ENCODE measurements at places on chromosomes 16 and 17.
A peak's percentile ranks its signal among the peaks of the same experiment; 100 is the strongest.

GRCh38 chr17:79707931-79708891 is 22.5 kb upstream of the ENPP7 start:
- peak; percentile 61 for DNase-seq

DNA sequence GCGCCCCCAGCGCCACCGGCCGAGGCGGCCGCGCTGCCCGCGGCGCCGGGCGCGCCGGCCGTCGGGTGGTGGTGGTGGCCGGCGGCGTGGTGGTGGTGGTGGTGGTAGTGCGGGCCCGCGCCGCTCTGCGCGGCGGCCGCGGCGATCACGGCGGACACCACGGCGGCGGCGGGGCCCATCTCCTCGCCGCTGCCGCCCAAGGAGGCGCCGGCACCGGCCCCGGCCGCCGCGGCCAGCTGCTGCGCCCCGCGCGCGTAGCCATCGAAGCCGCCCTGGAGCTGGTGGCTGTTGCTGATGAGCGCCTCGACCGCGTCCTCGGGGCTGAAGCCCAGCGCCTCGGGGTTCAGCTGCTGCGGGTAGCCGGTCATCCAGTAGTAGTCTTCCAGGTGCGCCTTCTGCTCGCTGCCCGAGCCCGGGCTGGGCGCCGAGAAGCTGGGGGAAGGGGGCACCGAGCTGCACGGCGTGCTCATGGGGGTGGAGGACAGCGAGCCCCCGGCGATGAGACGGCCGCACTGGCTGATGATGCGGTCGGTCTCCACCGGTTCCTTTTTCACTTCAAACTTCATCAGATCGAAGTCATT is 1.2 kb downstream of the MAF start:
- peak; percentile 43 for DNase-seq

GRCh38 chr17:76685366-76685765 is 25.4 kb downstream of the MXRA7 start:
- DNase-seq, result no peak

- DNase-seq, result no peak
Measured at GRCh38 chr17:74687886-74688285, 24.8 kb downstream of the CD300LF start.

- DNase-seq, result peak; percentile 23
Measured at GRCh38 chr16:11389083-11389482, 43.8 kb downstream of the RMI2 start.

DNA sequence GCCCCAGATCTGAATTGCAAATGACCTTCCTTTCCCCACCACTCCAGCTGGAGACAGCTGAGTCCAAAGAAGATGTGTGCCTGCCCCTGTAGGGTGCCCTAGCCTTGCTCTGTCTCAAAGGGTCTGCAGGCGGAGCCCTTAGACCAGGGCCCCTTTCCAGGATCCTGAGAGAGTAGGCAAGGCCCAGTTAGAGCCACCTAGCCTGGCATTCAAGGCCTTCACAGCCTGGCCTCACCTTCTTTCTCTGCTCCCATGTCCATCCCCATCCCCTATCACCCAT is 66.6 kb upstream of the LHX1 start:
- DNase-seq, result no peak

DNA sequence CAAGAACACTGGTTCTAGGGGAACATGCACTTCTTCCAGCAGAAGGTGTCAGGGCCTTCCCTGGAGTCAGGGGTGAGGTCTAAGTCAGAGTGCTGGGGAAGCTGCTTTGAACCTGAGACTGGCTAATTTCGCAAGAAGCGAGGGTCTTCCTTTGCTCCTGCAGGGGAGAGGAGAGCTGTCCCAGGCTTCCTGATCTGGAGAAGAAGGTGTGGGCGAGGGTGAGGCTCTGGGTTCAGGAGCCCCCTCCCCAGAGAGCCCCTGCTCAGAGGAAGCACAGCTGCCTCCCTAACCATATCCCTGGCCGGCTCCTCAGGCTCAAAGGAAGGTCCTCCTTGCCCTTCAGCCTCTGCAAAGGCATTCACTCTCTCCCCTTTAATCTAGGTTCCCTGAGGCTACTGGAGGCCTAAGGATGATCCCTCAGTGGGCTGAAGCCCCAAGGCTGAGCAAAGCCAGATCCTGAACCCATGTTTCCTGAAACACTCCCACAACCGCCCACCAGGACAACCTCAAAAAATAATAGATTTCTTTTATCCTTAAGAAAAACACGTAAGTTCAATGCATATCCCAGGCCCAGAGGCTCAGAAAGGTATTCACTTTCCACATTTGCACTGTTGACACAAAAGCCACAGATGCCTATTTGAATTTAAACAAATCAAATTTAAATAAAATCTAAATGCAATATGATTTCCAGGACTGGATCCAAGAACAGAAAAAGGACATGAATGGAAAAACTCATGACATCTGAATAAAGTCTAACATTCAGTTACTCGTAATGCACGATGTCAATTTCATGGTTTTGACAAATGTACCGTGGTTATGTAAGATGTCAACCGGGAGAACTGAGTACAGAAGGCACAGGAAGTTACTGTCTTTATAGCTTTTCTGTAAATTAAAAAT is 71.5 kb upstream of the RCVRN start:
- no peak for DNase-seq

DNA sequence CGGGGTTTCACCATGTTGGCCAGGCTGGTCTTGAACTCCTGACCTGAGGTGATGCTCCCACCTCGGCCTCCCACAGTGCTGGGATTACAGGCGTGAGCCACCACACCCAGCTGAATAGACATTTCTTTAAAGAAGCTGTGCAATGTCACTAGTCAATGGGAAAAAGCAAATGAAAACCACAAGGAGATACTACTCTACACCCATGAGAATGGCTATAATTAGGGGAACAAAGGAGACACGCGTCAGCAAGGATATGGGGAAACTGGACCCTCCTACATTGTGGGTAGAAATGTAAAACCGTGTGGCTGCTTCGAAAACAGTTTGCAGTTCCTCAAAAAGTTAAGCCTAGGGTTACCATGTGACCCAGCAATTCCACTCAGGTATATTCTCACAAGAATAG is 103.4 kb downstream of the VPS53 start:
- no peak for DNase-seq

DNA sequence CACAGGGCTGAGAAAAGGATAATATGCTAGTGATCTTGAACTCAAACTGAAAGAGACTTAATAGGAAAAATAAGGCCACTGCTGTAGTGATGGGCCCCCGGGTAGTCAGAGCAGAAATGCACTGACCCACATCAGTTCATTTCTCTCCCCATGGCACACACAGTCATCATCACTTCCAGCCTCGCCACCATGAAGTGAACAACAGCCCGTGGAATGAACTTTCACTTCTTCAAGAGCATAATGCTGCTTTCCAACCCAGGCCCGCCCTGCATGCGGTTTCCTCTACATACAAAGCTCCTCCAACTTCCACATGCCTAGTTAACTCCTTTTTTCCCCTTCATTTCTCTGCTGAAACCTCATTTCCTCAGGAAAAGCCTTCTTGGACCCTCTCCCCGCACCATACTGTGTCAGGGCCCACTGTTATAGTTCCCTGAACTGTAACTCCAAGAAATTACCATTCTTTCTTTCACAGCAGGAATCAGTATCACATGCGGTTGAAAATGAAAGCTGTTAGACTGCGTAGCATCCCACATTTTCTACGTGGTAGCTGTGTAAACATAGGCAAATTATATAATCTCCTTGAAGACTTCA is 65.8 kb upstream of the SMIM36 start:
- no peak for DNase-seq

- no peak for DNase-seq
Measured at GRCh38 chr16:20833086-20833485, 26.8 kb downstream of the REXO5 start.

DNA sequence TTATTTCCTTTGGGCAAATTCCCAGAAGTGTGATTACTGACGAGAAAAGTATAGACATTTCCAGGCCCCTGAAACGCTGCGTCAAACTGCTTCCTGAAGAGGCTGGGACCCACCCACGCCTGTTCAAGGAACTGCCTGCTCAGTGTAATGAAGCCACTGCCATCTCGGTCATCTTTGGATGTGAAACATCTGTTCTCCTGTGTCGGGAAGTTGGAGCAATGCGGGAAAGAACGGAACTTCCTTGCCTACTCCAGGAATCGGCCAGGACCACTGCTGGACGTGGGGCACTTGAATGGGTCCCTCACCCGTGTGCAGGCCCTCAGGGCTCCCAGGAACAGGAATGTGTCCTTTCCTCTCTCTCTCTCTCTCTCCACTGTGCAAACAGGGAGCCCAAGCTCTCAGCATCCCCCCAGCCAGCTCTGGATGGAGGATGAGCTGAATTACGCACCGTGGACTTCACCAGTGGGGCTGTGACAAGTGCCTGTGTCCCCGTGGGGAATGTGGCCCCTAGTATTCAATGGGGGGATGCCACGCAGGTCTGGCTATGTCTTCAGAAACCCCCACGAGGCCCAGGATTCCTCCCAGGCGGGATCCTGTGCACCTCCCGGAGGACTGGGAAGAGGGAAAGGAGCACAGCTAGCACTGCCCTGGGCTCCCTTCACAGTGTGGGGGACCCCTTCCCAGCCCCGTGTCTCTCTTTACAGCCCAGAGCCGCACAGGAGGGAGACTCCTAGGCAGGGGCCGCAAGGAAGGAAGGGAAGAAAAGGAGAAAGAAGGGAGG is 18.3 kb upstream of the LITAF start:
- no peak for DNase-seq

DNA sequence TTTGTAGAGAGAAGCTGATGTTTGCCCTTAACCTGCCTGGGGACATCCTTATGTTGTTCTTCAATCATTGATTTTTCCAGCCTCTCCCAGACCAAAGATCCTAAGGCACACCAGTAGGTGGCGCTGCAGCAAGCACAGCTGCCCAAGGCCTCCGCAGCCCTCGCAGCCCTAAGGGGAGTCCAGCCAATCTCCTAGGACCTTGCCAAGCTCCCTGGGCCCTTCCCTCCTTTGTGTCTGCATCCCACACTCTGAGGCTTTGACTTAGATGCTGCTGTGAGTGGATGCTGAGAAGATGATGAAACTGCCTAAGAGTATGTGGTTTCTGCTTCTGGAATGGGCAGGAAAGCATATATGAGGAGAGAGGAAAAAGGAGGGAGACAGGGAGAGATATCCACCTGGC is 47.1 kb downstream of the SPACA3 start:
- DNase-seq, result no peak

DNA sequence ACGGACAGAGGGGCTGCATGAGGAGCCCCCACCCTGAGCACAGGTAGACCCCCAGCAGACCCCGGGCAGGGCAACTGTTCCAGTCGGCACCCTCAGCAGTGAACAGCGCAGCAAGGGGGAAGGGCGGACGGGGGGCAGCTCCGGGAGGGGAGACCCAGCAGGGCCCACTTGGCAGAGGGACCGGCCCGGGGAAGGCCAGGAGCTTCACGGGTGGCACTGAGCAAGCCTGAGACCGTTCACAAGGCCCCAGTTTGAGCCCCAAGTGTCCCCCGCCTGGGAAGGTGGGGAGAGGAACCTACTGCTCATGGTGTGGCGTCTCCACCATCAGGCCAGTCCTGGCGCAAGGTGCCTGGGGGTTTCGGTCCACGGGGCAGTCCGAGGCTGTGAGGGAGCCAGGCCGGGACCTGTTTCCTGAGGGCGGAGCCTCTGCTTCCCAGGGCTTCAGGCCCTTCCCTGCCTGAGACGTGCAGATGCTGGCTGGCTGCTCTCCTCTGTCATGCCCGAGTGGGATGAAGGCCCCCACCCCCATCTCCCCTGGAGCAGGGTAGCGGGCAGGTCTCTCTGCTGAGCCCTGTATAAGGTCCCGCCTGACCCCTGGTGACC is 54.4 kb upstream of the GNG13 start:
- no peak for DNase-seq

GRCh38 chr16:1109648-1110047 is 13.6 kb upstream of the C1QTNF8 start:
- no peak for DNase-seq

DNA sequence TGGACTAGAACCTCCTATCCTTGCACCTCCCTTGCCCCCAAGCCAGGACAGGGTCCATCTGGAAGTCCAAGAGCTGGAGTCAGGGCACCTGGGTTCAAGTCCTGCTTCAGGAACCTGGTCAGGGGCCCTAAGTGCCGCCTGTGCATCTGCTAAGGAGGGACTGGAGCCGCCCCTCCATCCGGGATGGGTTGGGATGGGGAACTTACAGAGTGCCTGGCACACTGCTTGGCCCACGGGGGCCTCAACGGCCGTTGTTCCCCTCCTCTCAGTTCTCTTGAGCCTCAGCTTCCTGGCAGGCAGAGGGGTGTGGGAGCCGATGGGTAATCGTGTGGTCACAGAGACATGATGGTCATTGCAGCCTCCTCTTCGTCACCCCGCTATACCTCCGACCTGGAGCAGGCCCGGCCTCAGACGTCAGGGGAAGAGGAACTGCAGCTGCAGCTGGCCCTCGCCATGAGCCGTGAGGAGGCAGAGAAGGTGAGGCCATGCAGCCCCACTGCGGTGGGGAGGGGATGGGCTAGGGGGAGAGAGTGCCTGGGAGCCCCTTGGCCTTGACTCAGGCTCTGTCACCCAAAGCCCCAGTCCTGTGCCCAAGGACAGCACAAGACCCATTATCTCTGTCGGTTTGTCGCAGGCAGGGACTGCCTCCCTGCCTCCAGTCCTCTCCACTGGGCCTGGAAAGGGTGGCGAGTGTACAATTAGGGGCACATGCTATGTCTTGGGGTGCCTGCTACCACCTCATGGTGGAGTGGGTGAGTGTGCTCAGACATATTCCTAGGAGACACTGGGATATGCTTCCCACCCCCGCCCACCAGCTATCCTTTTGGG is 5.4 kb downstream of the EPN3 start:
- no peak for DNase-seq

- DNase-seq, result no peak
Measured at GRCh38 chr17:16999931-17000625, 28.2 kb upstream of the TNFRSF13B start.

DNA sequence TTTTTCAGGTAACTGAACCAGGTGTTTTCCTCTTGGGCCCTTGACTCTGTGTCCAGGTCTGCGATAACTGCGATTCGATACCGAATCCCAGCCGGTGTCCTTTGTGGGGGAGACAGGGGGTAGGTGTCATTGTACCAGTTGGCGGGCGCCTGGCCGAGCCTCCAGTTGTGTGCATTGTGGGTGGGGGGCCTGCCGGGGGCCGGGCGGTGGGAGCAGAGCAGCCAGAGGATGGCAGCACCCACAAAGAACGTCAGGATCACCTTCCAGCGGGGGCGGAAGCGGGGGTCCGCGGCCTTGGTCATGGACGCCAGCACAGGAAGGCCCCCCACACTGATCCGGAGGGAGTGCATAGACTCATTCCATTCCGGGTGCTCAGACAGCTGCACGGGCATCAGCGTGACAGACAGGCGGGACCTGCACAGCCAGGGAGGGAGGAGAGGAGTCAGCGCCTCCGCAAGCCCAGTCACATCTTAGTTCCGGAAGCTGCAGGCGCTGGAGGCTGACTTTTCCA is 12.3 kb downstream of the CANT1 start:
- DNase-seq, result no peak

GRCh38 chr17:37312137-37312923 is 63.5 kb upstream of the C17orf78 start:
- no peak for DNase-seq

GRCh38 chr16:73287859-73288405 is 240.0 kb upstream of the ZFHX3 start:
- DNase-seq, result no peak
